Stimulated activated CD4-positive, alpha-beta T cell treated with anti-CD3 and anti-CD28 coated beads, Interleukin-15, amount 100 ng/mL, for 48 hours (primary cell): ENCODE measurements at places on chromosomes 16 and 17.

- DNase-seq: no peak
These were observed 825 bp downstream of the METTL9 start for GRCh38 chr16:21600031-21600773.

GRCh38 chr17:13594310-13594709, 7.4 kb downstream of the HS3ST3A1 start:
- DNase-seq: no peak

GRCh38 chr16:85330694-85331188, 218.5 kb upstream of the CIBAR2 start:
- DNase-seq: no peak

- no peak for DNase-seq
These were observed at the start of gene IRX6 for GRCh38 chr16:55323637-55324271. Gene IRX6 (plus strand): TSS chr16:55324203. CDS start chr16:55325092, 889 bp downstream.

DNA sequence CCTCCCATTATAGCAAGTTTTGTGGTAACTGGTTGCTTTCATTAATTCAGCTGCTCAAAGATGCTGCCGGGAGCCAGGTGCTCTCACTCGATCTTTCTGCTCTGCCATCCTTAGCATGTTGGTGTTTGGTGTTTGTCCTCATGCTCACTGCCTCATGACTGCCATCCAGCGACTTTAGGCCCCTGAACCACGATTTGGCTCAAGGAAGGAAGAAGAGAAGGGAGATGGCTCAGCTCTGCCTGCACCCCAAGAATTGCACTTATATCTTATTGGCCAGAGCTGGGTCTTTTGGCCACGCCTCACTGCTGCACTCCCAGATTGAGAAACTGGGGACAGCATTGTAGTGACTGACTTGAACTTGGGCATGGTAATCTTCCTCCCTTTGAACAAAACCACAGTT, 52.7 kb downstream of the ARSG start:
- no peak for DNase-seq

DNA sequence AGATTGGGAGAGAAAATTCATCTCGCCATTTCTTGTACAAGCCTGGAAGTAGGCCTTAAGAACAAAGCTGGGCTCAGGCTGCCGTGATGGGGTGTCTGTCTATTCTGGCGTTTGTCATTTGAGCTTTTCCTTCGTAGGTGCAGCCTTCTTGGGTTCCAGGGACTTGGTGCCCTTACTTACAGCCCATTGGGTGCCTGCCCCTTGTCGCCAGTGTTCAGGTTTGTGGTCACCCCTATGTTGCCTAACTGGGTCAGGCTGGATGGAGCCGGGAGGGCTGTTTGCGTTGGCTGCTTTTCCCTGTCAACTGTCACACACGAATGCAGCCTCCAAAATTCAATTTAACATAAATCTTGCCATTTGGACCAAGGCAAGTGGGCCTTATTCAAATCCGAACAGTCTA, 23.7 kb upstream of the MED9 start:
- no peak for DNase-seq

DNA sequence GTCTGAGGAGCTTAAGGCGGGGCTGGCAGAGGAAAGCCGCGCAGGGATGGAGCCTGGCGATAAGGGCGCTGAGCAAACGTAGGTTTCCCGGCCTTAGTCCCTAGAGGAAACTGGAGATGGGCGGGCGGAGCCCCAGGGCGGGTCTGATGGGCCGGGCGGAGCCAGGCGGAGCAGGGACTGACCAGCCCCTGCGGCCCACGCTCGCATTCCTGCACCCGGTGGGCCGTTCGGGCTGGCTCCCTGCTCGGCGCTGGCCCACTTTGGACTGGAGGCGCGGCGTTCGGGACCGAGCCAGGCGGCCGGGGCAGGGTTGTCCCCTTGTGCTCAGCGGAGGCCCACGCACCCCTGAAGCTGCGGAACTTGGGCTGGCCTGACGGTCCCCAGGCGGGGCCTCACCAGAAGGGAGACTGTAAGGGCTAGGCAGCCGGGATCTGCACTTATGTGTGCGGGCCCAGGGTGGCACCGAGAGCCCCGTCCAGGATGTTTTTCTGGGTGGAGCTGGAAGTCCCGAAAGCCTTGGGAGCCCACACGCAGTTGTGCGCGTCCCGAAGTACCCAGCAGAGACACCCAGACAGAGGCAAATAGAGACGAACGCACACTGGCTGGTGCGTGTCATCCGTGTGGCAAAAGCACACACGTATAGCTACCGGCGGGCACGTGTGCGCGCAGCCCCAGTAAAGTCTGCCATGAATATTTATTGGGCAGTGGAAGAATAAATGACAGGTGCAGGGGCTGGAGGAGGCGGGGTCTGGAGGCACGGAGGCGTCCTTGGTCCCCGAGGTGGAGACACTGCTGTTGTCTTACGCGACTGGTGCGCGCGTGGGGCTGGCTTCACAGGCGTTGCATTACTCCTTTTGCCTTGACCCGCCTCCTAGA, 1.4 kb downstream of the PYDC1 start:
- DNase-seq: no peak

- no peak for DNase-seq
These were observed 26.0 kb upstream of the CDH15 start for GRCh38 chr16:89145406-89146161.

GRCh38 chr16:86167061-86167460, 268.1 kb downstream of the IRF8 start:
- no peak for DNase-seq
